Adrenal gland (tissue), 19 donors: ENCODE measurements at places on chromosomes 12 and 14. TPM values are rescaled to one million over a fixed set of nuclear protein-coding genes. Genes with fewer than 3 reads are reported as not detected.
A peak's percentile ranks its signal among the peaks of the same experiment; 100 is the strongest.

DNA sequence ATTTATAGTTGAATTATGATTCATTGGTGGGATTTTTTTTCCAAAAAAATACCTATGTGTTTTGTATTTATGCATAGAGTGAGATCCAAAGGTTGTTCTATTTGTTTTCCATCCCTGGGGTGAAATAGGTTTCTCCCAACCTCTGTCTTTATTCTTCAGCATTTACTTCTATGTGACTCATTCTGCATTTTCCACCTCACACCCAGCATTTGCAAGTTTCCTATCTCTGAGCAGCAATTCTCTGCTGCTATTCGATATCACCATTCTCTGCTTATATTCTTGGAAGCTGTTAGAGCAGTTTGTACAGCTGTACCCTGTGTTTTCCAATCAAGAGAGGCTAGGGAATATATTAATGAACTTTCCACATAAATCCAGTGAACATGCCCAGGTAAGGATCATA is 538.9 kb downstream of the SNAPC1 start:
- H3K4me1 ChIP-seq: no peaks in the 10 kb centered on the region
- H3K36me3 ChIP-seq: no peaks in the 10 kb centered on the region
- H3K27ac ChIP-seq: no peak overlapping the region
- no peaks in the 10 kb centered on the region for H3K27me3 ChIP-seq
- DNase-seq: no peak

DNA sequence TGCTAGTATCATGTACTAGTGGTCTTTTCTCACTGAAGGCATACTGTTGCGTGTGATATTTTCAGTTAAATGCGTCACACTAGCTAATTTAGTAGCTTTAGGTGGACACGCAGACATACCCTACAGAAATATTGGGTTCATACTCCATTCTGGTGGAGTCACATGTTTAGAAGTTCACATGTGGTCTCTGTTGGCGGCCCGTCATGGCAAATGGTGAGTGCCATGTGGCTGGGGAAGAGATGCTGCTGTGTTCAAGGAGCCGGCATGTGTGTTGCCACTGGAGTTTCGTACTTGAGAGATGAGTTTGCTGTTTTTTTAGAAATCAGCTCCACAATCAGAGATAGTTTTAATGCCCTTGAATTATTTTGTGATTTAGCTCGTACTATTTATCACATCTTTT is 454.6 kb downstream of the PCNX1 start:
- peaks cover 25% of the 10 kb centered on the region for H3K4me1 ChIP-seq
- no peak overlapping the region for H3K27ac ChIP-seq
- H3K36me3 ChIP-seq: no peaks in the 10 kb centered on the region
- no peak for DNase-seq
- no peaks in the 10 kb centered on the region for H3K27me3 ChIP-seq

DNA sequence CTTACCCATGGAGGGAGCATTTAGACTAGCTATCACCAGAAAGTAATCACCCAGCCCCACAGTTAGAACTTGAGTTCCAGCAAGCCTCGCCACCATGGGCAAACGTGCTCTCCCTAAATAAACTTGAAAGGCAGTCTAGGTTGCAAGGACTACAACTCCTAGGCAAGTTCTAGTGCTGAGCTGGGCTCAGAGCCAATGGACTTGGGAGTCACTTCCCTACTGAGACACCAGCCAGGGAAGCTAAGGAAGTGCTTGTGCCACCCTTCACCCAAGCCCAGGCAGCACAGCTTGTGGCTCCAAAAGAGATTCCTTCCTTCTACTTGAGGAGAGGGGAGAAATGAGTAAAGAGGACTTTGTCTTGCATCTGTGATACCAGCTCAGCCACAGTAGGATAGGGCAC is 57.9 kb downstream of the SLCO1A2 start:
- no peak overlapping the region for H3K27ac ChIP-seq
- H3K4me1 ChIP-seq: no peaks in the 10 kb centered on the region
- DNase-seq: no peak
- no peaks in the 10 kb centered on the region for H3K27me3 ChIP-seq
- no peaks in the 10 kb centered on the region for H3K36me3 ChIP-seq

The GALNT4 gene
- total RNA-seq: 7.2 TPM

DNA sequence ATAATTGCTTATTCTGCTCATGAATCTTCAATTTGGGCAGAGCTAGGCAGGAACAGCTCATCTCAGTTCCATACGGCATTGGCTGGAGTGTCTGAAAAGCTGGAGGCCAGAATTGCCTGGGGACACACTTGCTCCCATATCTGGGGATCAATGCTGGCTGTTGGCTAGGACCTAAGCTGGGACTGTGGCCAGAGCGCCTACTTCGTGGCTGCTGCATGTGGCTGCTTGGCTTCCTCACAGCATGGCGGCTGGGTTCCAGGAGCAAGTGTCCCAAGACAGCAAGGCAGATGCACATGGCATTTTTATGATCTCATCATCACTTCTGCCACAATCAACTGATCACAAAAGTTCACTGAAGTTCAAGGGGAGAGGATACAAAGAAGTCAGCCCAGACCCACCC is 200.2 kb downstream of the TTC8 start:
- no peaks in the 10 kb centered on the region for H3K27me3 ChIP-seq
- DNase-seq: no peak

DNA sequence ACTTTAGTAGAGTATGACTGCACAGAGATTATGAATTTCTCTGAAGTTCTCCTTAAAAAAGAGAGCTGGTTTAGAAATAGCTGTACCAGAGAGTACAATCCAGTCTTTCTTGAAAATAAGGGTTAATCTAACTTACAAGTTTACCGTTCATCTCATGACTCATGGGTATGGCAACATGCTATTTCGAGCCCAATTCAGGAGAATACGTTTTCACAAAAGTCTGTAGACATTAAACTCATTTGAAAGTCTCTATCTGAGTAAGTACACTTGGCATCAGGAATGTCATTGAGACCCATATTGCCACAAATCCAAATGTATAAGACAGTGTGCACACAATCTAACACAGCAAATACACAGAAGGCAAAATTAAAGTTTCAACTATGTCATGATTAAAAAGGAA is 160.5 kb downstream of the PIK3C2G start:
- H3K4me1 ChIP-seq: no peaks in the 10 kb centered on the region
- no peaks in the 10 kb centered on the region for H3K27me3 ChIP-seq
- DNase-seq: no peak
- no peak overlapping the region for H3K4me3 ChIP-seq
- H3K36me3 ChIP-seq: no peaks in the 10 kb centered on the region

DNA sequence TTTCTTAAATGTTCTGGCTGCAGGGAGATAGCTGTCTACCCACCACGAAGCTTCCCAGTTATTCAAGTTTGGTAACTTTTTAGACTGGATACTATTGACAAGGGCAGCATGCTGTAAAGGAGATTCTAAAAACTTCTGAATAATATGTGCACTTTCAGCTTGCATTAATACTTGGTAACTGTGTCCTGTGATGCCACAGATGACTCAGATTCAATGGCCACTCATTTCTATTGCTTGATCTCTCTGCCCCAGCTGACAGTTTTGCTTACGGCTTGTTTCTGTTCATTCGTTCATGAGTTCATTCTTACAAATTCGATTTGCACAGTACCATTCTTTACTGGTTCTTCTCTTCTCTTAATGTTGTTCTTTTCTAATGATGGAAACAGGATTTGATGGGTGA is 142.8 kb downstream of the PELI2 start:
- no peak for DNase-seq
- H3K27ac ChIP-seq: no peak overlapping the region

- peaks cover 13% of the 10 kb centered on the region for H3K4me1 ChIP-seq
- DNase-seq: no peak
- peaks cover 35% of the 10 kb centered on the region for H3K36me3 ChIP-seq
- no peaks in the 10 kb centered on the region for H3K27me3 ChIP-seq
- H3K27ac ChIP-seq: peak overlapping the region; percentile 69
Measured at GRCh38 chr12:56128670-56129205, 671 bp downstream of the ESYT1 start.

The CSAD gene
- 39.0 TPM for total RNA-seq

The MYL2 gene
- 2.0 TPM for total RNA-seq

- H3K27ac ChIP-seq: no peak overlapping the region
- no peak overlapping the region for H3K4me3 ChIP-seq
- no peaks in the 10 kb centered on the region for H3K27me3 ChIP-seq
Measured at GRCh38 chr12:113587720-113588119, 116.0 kb upstream of the LHX5 start.

GRCh38 chr12:104480012-104480411 is 23.3 kb downstream of the CHST11 start:
- no peak for DNase-seq
- H3K27ac ChIP-seq: no peak overlapping the region
- no peaks in the 10 kb centered on the region for H3K27me3 ChIP-seq
- no peaks in the 10 kb centered on the region for H3K36me3 ChIP-seq

DNA sequence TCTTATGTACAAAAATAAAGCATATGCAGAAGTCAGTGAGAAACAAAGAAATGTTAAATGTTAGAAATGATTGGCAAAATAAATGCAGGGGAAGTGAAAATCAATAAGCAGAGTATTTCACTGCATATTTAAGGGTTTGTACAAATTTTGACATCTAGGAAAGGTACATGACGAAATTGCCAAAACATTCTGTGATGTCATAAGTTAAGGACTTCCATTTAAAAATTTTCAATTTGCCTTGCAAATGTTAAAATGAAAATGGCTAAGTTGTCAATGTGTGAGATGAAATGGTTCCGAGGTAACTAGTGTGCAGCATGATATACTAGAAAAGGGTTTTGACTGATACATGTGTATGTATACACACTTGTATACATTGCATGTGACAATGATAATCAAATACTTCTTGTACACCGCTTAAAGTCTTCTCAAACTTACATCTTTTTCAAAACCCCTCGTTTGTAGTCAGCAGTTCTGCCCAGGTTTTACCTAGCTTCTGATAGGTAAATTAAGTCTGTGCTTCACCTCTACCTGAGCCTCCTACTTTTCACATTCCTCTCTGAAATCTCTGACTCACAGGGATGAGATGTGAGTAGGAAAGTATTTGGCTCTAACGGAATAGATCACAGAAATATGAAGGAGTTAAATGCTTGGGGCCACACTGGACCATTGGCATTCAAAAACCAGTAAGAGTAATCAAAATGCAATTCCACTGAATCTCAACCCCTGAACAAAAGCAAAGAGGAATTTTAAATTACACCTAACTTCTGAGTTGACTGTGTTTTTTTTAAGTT is 442.4 kb upstream of the FOXG1 start:
- H3K27ac ChIP-seq: no peak overlapping the region
- no peaks in the 10 kb centered on the region for H3K36me3 ChIP-seq
- no peak for DNase-seq
- H3K4me1 ChIP-seq: no peaks in the 10 kb centered on the region
- no peak overlapping the region for H3K4me3 ChIP-seq

DNA sequence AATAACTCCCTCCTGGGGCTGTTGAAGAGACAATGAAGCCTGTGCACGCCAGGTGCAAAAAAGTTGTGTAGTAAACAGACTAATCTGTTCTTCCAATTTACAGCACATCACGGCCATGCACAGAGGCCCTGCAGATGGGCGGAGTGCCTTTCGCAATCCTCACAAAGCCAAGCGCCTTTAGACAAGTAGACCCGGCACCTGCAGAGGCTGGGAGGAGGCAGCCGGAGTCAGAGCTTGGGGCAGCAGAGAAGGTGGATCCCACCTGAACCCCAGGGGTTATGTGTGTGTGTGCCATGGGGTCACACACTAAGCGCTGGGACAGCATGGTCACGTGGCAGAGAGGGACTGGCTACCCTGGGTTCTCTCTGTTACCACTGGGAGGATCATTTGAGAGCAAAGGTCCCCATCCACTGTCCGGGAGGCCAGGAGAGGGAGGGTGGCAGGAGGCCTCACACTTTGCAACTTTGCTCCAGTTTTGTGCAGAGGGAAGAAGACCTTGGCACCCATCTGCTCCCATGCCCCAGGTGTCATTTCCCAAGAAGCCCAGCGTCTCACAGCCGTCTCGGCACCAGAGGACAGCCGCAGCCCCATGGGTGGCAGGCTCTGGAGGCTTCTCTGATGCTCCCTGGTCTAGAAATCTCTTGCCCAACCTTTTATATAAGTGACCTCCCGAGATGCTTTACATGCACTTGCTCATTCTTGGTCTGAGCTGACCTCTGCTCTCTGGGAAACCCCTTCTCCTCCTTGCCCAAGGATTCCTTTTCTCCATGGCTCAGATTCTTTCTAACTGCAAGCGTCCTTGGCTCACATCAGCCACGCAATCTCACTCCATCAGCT is 80.0 kb upstream of the DICER1 start:
- H3K4me3 ChIP-seq: no peak overlapping the region
- H3K27me3 ChIP-seq: no peaks in the 10 kb centered on the region
- no peak for DNase-seq
- H3K36me3 ChIP-seq: no peaks in the 10 kb centered on the region

DNA sequence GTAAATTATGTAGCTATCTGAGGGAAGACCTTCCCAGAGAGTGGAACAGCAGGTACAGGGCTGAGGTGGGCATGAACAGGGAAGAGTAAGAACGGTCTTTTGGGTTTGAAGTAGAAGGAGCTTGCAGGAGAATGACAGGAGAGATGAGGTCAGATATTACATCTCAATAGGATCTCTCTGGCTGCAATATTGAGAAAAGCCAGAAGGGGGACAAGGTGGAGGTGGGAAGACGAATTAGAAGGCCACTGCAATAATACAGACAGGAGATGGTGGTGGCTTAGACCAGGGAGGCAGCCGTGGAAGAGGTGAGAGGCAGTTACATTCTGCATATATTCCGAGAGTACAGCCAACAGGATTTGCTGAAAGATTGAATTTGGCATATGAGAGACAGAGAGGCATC is 310.2 kb downstream of the APAF1 start:
- no peaks in the 10 kb centered on the region for H3K27me3 ChIP-seq
- no peak for DNase-seq
- no peak overlapping the region for H3K27ac ChIP-seq
- no peak overlapping the region for H3K4me3 ChIP-seq

- no peaks in the 10 kb centered on the region for H3K27me3 ChIP-seq
- H3K36me3 ChIP-seq: no peaks in the 10 kb centered on the region
- no peak overlapping the region for H3K4me3 ChIP-seq
- no peak overlapping the region for H3K27ac ChIP-seq
- DNase-seq: no peak
- no peaks in the 10 kb centered on the region for H3K4me1 ChIP-seq
Measured at GRCh38 chr12:97835541-97835940, 372.9 kb downstream of the RMST start.

DNA sequence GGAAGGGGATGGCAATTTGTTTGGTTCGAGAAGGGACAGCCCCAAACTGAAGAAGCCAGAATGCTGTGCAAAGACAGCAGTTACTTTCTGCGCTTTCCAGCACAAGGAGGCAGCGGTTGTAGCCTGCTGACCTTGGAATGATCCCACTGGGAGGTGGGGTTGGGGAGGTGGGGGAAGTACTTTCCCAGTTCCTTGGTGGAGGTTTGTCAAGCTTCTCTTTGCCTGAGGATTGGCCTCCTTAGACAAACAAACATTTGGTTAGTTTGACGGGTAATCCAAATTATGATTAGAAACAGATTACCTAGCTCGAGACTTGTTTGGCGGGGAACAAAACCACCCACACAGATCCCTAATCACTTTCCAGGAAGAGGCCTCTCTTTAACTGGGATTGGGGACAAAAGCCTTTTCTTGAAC is 79.1 kb upstream of the EGLN3 start:
- H3K4me3 ChIP-seq: no peak overlapping the region
- H3K27ac ChIP-seq: no peak overlapping the region
- no peak for DNase-seq
- H3K27me3 ChIP-seq: no peaks in the 10 kb centered on the region
- H3K36me3 ChIP-seq: no peaks in the 10 kb centered on the region
- no peaks in the 10 kb centered on the region for H3K4me1 ChIP-seq
